ENCODE measurements at places on chromosomes 16 and 17.

DNA sequence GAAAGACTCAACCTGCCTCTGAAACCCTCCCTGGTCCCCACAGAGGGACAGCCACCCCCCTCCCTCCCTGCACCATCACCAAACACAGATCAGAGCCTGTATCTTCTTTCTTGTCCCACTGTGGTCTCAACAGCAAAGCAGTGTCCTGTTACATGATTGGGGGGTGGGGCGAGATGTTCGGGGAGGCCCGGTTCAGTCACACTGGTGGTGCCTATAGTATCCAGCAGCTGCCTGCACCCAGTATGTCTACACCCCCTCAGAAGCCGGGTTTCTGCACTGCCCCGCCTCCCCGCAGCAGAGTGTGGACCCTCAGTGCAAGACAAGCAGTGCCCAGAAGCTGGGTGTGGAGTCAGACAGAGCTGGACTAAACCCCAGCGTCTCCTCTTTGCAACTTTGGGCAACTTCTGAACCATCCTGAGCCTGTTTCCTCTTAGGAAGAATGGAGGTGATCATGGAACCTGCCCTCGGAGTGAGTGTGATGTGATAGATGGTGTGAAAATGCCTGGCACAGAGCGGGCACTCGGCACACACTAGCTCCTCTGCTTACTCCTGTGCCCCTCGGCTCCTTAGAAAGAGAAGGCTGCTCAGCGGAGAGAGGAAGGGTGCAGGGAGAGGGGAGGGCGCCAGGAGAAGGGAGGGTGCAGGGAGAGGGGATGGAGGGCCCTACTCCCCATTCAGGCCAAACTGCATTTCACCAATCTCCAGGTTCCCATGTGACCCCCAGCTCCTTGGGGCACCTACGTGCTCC, 84.0 kb upstream of the TNRC6C start:
- DNase-seq, result no peak

- DNase-seq, result no peak
These were observed 16.8 kb upstream of the MT4 start for GRCh38 chr16:56547949-56548567.

DNA sequence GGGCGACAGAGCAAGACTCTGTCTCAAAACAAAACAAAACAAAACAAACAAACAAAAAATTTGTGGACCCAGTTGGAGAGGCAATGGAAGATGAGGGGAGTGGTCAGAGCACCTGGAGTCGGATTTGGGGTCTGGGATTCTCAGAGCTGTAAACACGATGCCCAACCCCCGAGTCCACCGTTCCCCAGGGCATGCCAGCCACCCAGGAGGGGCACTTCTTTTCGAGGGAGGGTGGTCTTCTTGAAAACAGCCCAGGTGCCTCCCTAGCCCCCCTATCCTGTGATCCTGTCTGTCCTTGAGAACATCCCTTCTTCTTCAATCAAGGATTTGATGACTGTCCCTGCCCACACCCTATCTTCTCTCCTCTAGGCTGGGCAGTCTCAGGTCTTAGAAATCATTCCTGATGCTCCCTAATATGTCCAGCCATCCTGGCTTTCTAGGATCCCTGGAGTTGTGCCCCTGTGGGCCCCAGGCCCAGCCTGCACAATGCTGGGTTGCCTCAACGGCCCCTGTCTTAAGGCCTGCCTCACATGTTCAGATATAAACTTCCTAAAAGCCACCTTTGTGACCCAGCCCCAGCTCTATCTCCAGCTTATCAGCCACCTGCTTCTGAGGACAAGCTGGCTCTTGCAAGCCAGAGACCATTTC, 3.1 kb upstream of the SLC13A2 start:
- no peak for DNase-seq

- DNase-seq, result no peak
These were observed 577.8 kb downstream of the WWOX start for GRCh38 chr16:78677181-78677731.

DNA sequence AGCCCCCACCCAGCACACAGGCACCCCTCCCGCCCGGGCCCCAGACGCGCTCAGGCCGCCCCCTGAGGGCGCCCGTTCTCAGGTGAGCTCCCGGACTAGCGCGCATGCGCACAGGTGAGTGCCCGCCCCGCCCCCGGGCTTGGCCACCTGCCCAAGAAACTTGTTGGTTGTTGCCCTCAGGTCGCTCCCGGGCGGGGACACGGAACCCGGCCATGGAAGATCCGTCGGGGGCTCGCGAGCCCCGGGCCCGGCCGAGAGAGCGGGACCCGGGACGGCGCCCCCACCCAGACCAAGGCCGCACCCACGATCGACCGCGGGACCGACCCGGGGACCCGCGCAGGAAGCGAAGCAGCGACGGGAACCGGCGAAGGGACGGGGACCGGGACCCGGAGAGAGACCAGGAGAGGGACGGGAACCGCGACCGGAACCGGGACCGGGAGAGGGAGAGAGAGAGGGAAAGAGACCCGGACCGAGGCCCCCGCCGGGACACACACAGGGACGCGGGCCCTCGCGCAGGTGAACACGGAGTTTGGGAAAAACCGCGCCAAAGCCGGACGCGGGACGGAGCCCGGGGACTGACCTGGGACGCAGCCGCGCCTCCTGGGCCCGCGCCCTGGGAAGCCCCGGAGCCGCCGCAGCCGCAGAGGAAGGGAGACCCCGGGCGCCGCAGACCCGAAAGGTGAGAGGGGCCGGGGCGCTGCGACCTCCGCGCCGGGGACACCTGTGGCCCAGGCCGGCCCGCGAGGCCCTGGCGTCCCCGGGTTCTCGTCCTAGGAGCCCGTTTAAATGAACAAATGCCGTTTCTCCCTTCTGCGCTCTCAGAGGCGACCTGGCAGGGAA, at the start of gene MARVELD3:
MARVELD3 (plus strand) TSS at position 167 of the 840 bp plus-strand sequence; CDS start at position 213, 46 bp downstream.
- DNase-seq, result no peak

GRCh38 chr16:19843371-19843770, 41.3 kb downstream of the GPRC5B start:
- no peak for DNase-seq

- no peak for DNase-seq
These were observed 119.9 kb upstream of the SMURF2 start for GRCh38 chr17:64781810-64782555.

DNA sequence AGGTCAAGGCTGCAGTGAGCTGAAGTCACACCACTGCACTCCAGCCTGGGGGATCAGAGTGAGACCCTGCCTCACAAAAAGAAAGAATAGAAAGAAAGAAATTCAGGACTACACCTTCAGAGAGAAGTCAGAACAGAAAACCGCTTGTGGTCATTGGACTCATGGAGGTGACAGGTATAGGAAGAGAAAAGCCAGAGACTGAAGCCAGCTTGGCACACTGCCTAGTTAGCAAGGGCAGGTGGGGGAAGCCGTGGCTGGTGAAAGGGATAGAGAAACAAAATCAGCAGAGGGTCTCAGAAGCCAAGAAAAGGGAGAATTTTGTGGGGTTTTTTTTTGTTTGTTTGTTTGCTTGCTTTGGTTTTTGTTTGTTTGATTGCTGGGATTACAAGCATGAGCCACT, 32.9 kb upstream of the SKAP1 start:
- no peak for DNase-seq

GRCh38 chr17:44906010-44906646, 6.9 kb upstream of the EFTUD2 start:
- peak; percentile 76 for DNase-seq

GRCh38 chr16:19294156-19294649, 8.7 kb downstream of the CLEC19A start:
- DNase-seq, result no peak

DNA sequence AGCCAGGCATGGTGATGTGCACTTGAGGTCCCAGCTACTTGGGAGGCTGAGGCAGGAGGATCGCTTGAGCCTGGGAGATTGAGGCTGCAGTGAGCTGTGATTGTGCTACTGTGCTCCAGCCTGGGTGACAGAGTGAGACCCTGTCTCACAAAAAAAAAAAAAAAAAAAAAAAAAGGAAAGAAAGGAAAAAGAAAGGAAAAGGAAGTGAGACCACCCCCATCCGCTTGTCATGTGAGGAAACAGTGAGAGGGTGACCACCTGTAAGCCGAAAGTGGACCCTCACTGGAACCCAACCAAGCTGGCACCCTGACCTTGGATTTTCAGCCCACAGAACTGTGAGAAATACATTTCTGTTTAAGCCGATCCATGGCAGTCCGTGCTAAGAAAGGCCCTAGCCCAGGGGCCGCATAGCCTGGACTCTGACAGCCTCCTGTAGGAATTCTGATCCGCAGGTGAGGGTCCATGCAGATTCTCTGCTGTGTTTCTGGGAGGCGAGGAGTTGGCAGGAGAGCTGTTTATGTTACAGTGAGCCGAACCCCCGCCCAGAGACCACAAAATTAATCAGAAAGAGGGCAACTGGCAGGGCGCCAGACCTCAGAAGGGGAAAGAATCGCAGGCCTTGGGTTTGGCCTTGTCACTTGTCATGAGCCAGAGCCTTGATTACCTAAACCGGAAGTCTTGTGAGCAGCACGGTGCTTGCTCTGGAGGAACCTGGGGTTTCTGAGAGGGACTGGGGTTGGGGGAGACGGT, 945 bp downstream of the SGSH start:
- DNase-seq, result peak; percentile 53

- DNase-seq, result no peak
These were observed 351.6 kb upstream of the ZFHX3 start for GRCh38 chr16:73399486-73399885.

GRCh38 chr17:44360826-44361225, 2.8 kb downstream of the FAM171A2 start:
- DNase-seq, result no peak

GRCh38 chr16:67922740-67923139, 8.9 kb downstream of the CTRL start:
- no peak for DNase-seq

GRCh38 chr16:50613281-50613963, 65.2 kb downstream of the NKD1 start:
- no peak for DNase-seq

DNA sequence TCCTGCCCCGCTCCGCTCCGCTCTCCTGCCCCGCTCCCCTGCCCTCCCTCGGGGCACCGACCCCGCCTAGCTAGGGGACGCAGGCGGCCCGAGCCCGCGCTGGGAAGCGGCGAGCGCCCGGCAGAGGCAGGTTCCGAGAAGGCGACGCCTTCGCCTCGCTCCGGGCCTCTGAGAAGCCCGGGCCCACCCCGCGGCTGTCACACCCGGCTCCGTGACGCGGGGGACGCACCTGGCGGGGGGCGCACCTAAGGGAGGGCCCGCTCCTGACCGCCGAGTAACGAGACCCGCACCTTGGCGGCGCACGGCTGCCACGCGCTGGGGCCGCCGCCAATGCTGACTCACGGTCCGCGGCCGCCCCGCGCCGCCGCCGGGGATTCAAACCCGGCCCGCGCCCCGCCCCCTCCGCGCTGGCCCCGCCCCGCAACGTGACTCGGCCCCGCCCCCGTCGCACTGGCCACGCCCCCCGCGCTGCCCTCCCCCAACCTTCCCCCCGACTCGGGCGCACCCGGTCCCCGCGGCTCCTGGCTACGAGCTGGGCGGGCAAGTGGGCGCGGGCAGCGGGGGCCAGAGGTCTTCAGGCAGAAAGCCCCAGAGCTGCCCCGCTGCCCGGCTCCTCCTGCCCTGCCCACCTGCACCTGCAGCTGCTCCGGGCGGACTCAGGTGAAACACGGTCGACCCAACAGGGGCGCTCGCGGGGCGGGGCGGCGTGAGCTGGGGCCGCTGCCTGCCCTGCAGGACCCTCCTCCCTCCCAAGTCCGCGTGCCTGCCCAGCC, 27.8 kb downstream of the GNPTG start:
- peak; percentile 20 for DNase-seq

DNA sequence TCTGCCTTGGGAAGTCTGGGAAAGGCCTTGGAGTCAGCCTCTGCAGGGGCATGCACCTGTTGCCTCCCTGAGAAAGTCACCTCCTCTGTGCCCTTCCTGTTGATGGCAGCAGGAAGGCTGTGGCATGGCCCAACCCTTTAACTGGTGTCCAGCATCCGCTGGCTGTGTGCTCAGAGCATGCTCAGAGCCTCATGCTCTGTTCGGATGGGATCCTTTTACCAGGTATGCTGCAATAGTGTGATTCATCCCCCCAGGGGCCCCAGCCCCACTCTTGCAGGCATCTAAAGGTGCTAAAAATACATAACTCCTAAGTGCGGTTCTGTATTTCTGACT, 24.9 kb downstream of the KLHL36 start:
- no peak for DNase-seq

GRCh38 chr17:69950701-69951418, 124.2 kb upstream of the KCNJ16 start:
- no peak for DNase-seq

GRCh38 chr16:31113121-31114120, 4.0 kb upstream of the KAT8 start:
- DNase-seq, result no peak

- no peak for DNase-seq
These were observed 18.6 kb downstream of the PRCD start for GRCh38 chr17:76558198-76559095.

- DNase-seq, result peak; percentile 62
These were observed 180.2 kb downstream of the RPTOR start for GRCh38 chr17:80724775-80725266.

- no peak for DNase-seq
These were observed 61.4 kb upstream of the IRX3 start for GRCh38 chr16:54347961-54348360.

- no peak for DNase-seq
These were observed 15.8 kb downstream of the TSNAXIP1 start for GRCh38 chr16:67822511-67822910.

DNA sequence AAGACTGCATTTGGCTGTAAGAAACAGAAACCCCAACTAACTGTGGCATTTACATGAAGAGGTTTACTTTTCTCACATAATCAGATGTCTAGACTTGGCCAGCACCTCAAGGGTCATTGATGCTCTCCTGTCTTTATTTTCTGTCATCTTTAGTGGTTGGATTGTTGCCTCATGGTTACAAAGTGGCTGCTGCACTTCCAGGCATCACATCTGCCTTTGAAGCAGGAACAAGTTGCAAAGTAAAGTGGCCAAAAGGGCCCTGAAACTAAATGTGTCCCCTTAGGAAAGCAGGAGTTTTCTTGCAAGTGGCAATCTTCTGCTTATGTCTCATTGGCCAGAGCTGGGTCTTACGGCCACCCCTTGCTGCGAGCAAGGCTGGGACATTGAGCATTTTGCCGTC, 26.5 kb upstream of the STH start:
- no peak for DNase-seq

- DNase-seq, result no peak
These were observed 13.5 kb downstream of the SPHK1 start for GRCh38 chr17:76397687-76398522.

DNA sequence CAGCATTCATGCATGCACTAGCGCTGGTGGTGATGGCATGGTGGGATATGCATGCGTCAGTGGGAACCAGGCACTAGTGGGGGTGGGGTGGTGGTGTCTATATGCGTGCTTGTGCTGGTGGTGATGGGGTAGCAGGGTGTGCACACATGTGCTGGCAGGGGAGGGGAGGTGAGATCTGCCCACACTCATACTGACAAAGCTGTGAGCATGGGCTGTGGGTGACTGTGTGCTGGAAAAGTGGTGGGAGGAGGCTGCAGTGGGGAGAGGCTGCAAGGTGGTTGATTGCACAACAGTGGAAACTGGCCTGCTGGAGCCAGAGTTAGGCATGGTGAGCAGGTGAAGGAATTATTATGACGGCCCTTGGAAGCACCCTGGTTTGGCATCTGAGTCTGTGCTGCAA, 31.3 kb upstream of the TEKT1 start:
- no peak for DNase-seq

DNA sequence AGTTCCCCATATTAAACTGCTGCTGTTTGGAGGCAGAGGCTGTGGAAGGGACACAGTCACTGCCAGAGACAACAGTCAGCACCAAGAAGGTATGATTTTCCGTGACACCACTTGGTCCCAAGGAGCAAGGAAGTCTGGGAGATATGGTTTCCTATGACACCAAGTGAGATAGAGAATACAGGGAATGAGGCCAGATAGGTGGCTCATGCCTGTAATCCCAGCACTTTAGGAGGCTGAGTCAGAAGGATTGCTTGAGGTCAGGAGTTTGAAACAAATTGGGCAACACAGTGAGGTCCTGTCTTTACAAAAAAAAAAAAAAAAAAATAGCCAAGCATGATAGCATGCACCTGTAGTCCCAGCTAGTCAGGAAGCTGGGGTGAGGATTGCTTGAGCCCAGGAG, 90.8 kb downstream of the ABCC12 start:
- no peak for DNase-seq
